ENCODE measurements at places on chromosomes 3 and 15.

DNA sequence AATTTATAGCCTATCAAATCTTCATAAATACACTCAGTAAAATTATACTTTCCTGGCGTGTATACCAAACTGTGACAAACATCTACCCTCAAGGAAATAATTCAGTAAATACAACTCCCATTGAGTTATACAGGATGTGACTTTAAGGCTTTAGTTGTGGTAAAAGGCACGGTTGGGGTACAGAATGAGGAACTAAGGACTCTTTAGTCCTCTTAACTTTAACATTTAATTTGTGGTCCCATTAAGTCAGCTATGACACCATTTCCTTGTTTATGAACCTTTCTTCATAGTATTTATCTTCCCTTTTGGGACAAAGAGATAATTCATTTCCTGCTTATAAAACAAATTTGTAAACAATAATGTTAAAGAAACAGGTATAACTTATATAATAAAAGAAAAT lies 30.2 kb downstream of the IFT80 start:
- no peak for DNase-seq

- DNase-seq = no peak
These were observed 802.6 kb upstream of the ALCAM start for GRCh38 chr3:104564045-104564643.

GRCh38 chr3:197567904-197568681 lies 12.3 kb upstream of the BDH1 start:
- no peak for DNase-seq

DNA sequence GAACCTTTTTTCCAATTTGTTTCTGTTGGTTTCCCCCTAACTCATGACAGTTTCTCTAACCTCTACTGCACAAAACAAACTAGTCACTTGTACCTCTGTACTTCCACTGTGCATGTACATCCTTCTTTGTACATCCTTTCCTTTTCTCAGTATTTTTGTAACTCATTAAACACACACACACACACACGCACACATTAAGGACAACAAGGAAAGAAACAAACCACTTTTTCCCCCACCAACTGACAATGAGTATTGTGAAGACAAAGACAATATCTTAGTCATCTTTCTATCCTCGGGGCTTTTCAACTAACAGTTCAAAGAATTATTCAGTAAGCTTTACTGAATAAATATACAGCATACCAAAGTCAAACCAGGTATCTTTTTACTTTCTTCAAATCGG lies 170.5 kb downstream of the VPS13C start:
- no peak for DNase-seq

DNA sequence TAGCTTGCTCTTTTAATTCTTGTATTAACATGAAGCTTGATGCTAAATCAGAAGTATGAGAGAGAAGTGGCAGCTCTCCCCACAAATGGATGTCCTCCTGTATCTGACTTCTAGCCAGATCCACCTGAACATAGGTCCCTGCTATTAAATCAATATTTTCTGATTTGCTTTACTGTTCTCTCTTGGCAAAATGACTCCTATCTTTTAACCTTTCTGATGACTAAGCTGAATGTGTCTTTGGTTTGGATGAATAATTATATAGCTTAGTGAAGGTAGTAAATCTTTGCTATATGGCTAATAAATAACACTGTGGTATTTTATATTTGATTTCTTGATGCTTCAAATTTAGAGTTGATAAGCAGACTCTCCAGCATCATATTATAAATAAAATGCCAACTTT lies 28.3 kb upstream of the ARL14 start:
- no peak for DNase-seq

GRCh38 chr3:37489355-37489754 lies 315.0 kb upstream of the LRRFIP2 start:
- no peak for DNase-seq

DNA sequence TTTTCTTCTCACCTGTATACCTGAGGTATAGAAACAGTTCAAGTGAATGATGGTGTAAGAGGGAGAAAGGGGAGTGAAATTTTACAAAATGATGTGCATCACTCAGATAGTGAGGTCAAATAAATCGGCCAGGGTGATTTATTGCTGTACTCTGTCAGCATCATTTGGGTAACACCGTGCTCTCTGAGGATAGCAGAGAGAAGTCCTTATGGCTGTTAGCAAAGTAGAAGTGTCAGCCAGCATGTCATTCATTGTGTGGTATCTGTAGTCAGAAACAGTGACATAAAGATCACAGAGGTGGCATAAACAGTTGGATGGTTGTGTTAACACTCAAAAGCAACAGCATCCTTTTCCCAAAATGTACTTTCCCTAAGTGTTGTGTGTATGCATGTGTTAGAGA lies 53.4 kb downstream of the PSMD6 start:
- DNase-seq = no peak

DNA sequence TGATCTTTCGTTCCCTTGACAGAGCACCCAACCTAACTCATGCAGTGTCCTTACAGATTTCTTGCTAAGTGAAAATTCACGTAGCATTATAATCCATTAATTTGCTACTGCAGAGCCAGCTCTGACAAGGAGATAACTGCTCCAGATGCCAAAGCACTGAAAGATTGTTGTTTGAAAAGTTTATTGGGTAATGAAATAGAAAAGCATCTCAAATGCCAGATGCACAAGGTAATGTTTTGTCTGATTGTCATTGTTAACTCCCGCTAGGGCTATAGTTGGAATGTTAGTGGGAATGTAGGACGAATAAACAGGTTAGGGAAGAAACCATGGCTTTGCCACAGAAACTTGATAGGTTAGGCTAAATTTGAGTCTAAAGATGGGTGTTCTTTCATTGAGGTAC lies 20.2 kb upstream of the SLC2A2 start:
- no peak for DNase-seq

DNA sequence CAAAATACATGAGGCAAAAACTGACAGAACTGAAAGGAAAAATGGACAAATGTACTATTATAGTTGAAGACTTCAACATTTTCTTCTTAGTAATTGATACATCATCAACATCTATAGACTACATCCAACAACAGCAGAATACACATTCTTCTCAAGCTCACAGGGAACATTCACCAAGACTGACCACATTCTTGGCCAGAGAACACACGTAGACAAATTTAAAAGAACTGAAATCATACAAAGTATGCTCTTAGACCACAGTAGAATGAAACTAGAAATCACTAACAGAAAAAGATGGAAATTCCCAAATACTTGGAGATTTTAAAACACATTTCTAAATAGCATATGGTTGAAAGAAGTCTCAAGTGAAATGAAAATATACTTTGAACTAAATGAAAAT lies 55.1 kb upstream of the NSMCE3 start:
- no peak for DNase-seq

GRCh38 chr3:28586325-28586724 lies 237.7 kb upstream of the AZI2 start:
- no peak for DNase-seq

DNA sequence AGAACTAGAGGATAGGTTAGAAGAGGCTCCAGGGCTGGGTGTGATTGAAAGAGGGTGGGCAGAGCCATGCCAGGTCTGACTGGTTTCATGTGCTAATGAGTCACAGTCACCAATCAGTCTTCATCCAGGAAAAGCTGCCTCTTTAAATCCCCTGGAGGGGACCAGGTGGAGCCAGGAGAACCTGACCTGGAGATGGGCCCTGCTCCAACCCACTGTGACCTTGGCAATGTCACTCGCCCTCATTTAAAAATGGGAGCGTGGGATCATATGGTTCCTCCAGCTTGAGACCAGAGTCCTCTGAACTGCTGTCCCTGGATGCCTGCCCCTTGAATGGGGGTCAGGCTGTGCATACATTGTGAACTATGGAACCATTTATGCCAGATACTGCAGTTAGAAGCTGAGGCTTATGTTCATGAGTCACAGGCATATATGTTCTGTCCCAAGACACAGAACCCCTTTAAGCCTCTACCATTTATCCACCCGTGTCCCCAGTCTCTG lies 23.0 kb downstream of the HES1 start:
- DNase-seq = no peak

DNA sequence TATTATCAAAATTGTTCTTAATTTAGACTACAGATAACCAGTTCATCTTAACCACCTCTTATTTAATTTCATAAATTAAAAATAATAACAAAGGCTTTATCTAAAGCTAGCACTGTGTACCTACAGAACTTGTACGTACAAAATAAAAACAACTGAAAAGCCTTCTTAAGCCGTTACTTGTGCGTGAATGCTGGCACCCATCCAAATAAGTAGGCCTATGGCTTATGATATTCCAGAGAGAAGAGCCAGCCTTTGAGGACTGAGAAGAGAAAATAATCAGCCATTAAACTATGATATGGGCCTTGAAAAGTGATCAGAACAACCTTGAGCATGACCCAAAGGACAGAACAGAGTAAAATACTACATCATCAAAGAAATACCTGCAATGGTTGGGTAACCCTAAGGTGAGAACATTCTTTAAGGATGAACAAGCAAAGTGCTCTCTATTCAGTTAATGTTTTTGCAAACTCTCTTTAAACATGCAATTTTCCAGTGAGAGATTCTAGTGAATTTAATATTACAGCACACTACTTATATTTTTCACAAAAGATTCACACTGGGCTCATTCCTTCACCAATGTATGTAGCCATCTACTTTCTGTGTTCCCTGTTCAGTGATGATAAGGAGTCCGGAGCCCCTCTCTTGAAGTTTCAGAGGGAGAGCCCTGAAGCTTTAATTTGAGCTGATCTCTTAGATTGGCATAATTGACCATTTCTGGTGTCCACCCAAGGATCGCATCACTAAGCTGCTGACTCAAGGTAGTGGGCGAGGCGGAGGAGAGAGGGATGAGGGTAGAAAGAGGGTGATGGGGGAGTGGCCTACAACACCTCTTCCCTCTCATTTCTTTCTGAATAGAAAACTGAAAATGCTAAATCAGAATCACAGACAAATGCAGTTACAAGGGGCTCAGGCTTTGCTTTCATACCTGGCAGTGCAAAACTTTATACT lies 7.7 kb upstream of the ACTC1 start:
- no peak for DNase-seq

DNA sequence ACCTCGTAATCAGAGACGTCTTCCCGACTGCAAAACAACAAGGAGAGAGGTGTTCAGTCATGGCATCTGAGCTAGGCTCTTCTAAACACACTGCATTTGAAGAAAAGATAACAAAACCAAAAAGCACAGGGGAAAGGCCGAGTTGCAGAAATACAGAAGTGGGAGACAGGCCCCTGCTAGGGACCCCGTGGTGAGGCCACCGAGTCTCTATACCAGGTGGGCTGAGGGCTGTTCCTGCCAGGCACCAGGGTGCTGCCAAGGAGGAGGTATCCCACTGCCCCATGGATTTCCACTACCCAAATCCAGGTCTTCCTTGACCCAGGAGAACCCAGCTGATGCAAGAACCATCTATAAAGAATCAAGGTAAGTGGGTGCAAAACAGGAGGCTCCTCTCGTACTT lies 31.1 kb downstream of the RAB6B start:
- no peak for DNase-seq

- DNase-seq = no peak
These were observed 41.9 kb downstream of the TIPARP start for GRCh38 chr3:156716105-156716862.

DNA sequence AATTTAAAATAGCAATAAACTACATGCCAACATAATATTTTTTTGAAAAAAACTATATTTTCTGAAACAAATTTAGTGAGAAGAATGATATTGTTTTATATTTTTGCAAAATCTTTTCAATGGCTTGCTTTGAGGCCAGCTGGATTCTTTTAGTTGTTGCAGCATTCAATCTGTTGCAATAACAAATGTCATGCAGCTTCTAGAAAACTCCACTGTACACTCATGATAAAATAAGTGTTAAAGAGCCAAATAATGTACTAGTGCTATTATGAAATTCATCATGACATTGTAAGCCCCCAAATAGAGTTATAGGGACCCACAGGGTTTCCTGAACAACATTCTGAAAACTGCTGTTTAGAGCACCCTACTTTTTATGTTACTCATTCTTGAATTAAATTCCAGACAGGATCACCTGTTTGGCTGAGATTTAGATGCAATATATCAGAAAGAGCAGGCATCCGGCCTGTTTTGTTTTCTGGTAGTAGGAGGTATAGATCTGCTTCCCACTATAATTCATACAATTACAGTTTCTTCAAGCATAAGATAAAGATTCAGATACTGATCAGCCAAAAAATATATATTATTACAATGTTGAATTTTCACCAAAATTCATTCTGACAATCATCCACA lies 703.0 kb upstream of the ZNF385D start:
- DNase-seq = no peak

Measured in esophagus muscularis mucosa (tissue), 4 donors.